ENCODE measurements at places on chromosomes 4 and X. TPM values are rescaled to one million over a fixed set of nuclear protein-coding genes. Genes with fewer than 3 reads are reported as not detected.
A peak's percentile ranks its signal among the peaks of the same experiment; 100 is the strongest.

The FHDC1 gene
- 5.9 TPM for polyA plus RNA-seq

GRCh38 chr4:141388481-141388880 is 167.8 kb downstream of the ZNF330 start:
- DNase-seq = no peak

DNA sequence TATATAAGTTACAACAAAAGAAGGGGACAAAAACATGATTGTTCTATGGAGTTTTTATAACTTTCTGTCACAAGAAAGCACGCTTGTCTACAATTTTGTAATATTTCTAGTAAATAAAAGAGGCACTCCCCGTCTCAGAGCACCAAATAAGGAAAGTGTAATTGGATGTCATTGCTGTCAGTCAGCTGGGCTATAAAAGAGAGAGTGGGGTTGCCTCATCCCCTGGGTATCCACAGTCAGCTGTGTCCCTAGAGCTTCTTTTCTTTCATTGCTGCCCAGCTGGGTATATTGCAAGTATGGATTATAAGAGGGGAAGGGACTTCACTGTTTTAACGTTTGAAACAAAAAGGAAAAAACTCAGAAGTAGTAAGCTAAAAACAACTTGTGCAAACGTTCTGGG is 61.3 kb downstream of the NPNT start:
- no peak for DNase-seq

DNA sequence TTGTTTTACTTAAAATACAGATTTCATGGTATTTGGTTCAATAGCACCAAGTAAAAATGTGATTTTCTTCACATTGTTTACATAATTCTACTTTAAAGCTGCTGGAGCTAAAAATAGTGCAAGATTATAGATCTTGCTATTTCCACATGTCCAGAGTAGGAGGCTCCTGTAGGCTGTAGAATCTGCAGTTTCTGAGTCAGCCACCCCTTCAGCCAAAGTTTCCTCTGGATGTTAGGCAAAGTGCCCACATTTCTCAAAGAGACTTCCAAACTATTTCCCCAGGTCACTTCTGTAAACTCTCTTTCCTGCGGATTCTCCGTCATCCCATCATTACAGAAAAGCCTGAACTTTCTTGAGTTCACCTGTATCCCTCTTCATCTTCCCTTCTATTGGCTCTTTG is 342.5 kb upstream of the FSTL5 start:
- DNase-seq = peak; percentile 8

GRCh38 chrX:107773206-107773605 is 2.4 kb downstream of the TSC22D3 start:
- DNase-seq = no peak

GRCh38 chr4:40425799-40426574 is 90.9 kb downstream of the CHRNA9 start:
- no peak for DNase-seq

The MAOB gene
- 0.35 TPM for polyA plus RNA-seq

DNA sequence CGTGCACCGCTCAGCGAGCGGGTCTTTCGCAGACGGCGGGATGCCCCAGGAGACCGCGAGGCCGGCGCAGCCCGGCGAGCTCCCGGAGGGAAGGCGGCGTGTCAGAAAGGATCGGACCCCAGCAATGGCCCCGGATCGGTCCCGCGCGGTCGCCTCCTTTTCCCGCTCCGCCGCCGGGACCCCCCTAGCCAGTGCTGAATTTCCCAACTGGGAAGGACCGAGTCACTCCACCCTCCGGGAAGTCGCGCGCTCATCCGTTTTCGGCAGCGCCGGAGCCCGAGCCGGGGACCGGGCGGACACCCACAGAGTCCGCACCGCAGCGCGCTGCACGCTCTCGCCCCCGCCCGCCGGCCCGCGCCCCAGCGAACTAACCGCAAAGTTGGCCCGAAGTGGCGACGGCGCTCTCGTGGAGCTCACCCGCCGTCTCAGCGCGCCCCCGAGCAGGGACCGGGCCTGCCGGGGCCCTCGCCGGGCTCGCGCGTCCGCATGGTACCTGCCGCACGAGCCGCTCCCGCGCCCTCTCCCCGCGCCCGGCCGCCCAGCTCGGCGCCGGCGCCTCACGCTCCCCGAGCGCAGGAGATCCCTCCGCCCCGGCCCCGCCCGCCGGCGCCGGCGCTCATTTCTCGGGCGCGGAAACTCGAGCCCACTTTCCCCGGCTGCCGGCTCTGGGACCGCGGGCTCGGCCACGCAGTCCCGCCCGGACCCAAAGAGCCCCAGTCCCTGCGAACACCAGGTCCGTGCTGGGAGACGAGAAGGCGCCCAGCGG is at the start of gene FAT1:
FAT1 (minus strand) TSS at position 565 of the 766 bp plus-strand sequence. CDS start 14,029 bp downstream, outside the sequence.
- peak; percentile 89 for DNase-seq

DNA sequence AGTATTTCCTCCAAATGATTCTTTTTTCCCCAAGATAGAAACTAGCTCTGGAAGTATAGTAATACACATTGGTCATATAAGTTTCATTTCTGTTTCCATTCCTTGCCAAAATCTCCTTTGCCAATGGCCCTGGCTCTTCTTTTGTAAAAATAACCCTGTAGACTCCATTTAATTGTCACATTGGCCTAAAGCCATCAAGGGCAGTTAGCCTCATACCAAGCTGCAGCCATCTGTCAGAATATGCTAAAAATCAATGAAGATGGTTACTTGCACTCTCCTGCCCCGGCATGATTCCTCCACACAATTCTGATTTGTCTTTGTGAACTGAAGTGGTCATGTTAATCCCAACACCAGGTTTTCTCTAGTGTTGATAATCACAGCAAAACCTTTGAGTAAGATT is 380.5 kb downstream of the SH2D1A start:
- no peak for DNase-seq

DNA sequence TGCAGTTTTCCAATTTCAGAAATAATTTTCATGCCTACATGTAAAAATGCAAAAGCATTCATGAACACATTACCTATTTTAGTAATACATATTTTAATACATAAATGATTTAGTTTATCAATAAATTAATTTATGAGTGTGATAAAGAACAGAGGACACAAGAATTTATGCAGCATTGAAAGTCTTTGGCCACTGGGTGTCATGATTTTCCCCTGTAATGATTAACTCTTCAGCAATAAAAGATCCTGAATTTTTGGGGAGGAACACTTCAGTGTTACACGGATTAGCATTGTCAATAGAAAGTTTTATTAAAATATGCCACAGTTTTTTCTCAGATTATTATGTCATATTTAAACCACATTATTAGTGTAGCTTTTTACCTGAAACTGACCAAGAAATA is 8.6 kb upstream of the VCX2 start:
- DNase-seq = peak; percentile 8

The SSX1 gene
- polyA plus RNA-seq = not detected

GRCh38 chrX:118207831-118208453 is 91.3 kb upstream of the KLHL13 start:
- DNase-seq = no peak

The TLR10 gene
- polyA plus RNA-seq = 0.41 TPM

DNA sequence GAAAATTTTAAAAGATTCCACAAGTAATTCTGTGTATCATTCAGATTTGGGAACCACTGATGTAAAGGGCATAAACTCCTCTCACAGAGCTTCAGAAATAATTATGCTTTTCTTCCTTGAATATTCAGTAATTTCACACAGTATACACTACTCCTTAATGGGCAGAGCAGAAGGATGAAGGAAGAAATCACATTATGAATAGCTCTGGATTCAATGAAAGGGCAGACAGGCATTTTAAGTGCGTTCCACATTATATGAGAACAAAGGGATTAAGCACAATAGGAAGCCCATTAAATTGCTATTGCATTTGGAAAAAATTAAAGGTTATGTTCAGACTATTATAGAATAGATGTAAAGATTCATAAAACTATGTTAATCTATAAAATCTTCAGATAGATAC is 142.6 kb downstream of the PDHA2 start:
- no peak for DNase-seq

The SULT1B1 gene
- 0.46 TPM for polyA plus RNA-seq

DNA sequence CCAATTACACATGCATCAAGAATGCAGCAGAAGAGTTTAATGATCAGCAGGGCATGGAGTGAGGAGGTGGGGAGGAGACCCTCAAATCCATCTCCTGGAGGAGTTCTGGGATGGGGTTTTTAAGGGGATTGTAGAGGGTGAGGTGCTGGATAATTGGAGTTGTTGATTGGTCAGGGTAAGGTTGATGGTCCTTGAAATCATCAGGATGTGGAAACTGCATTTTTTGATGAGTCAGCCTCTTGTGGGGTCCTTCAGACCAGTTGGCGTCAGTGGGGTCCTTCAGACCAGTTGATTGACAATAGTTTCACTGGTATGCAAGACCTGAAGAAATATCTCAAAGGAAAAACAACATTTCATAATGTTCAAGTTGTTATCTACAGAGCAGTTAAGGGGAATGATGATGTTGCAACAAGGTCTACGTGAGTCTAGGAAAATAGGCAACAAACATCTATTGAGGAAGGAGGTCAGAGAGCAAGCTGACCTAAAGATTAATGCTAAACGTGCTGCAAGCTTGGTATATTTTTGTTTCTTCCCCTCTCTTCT is 88.3 kb downstream of the NRK start:
- no peak for DNase-seq

- no peak for DNase-seq
Measured at GRCh38 chr4:188300385-188300784, 161.1 kb downstream of the TRIML1 start.

- DNase-seq = no peak
Measured at GRCh38 chrX:8520791-8521190, 56.2 kb downstream of the VCX3B start.

GRCh38 chr4:187070158-187070557 is 346.5 kb upstream of the FAT1 start:
- DNase-seq = no peak

The PNCK gene
- polyA plus RNA-seq = 3.5 TPM

GRCh38 chr4:123972031-123972430 is 575.4 kb downstream of the SPRY1 start:
- no peak for DNase-seq

The FHIP1A gene
- polyA plus RNA-seq = 15.5 TPM

The RPS6KA6 gene
- 5.2 TPM for polyA plus RNA-seq

- DNase-seq = no peak
Measured at GRCh38 chrX:104430742-104431119, 135.3 kb upstream of the IL1RAPL2 start.

- DNase-seq = no peak
Measured at GRCh38 chr4:184475498-184475897, 1.1 kb upstream of the IRF2 start.

DNA sequence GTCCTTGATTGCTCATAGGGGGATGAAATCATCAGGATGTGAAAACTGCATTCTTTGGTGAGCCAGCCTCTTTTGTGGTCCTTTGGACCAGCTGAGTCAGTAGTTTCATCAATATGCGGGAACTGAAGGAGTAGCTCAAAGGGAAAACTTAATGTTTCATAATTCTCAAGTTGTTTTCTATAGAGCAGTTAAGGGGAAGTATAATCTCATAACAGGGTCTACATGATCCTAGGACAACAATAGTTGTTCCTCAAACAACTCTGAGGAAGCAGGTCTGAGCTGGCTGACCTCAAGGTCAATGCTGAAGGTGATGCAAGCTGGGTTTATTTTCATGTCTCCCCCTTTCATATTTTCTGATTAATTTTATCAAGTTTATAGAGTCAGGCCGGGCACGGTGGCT is 36.1 kb upstream of the IRF2 start:
- no peak for DNase-seq

Measured in hindlimb muscle (tissue), 1 donor.